ENCODE measurements at places on chromosomes 3 and 15.

- no peak for DNase-seq
These were observed 72.2 kb downstream of the KLHL25 start for GRCh38 chr15:85722374-85723152.

DNA sequence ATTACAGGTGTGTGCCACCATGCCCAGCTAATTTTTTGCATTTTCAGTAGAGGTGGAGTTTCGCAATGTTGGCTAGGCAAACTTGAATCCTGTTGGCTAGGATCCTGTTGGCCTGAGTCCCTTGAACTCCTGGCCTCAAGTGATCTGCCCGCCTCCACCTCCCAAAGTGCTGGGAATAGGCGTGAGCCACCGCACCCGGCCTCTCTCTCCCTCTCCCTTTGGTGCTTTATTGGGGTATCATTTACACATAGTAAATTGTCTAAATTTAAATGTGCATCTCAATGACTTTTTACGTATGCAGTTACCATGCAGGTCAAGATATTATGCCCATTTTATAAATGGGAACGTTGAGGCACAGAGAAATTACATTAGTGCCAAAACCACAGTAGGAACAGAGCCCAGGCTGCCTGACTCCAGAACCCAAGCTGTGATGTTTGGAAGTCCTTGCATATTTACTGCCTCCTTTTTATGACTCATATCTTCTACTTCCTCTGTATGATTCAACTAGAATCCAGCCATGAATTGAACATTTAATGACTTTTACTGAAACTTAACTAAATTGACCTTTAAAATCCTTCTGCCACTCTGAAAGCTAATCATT lies 34.0 kb upstream of the RPP14 start:
- peak; percentile 76 for DNase-seq

- no peak for DNase-seq
These were observed 151.7 kb upstream of the IQSEC1 start for GRCh38 chr3:13224967-13225366.

DNA sequence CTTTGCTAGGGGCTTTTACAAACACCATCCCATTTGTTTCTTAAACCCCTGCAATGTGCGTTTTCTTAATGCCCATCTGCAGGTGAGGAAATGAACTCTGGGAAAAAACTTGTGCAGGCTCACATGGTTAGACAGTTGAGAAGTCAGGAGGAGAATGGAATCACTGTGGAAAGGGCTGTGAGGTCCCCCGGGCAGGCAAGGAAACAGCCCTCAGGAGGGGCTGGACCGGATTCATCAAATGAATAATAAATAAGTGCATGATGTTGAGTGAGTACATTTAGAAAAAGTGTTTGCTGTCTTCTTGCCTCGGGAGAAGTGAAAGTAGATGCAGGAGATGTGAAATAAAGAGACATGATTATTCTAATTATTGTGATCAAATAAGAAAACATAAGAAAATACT lies 76.6 kb downstream of the PGPEP1L start:
- no peak for DNase-seq

GRCh38 chr15:90261811-90262210 lies 3.7 kb upstream of the NGRN start:
- DNase-seq: peak; percentile 81

GRCh38 chr15:71096676-71097075 lies 18.6 kb upstream of the THSD4 start:
- peak; percentile 49 for DNase-seq

GRCh38 chr3:127044996-127045395 lies 62.1 kb downstream of the PLXNA1 start:
- peak; percentile 46 for DNase-seq

- DNase-seq: no peak
These were observed 19.7 kb downstream of the DENND6A start for GRCh38 chr3:57673156-57673555.

Measured in RWPE1 (cell line).